ENCODE measurements at places on chromosomes 6 and 20. TPM values are rescaled to one million over a fixed set of nuclear protein-coding genes. Genes with fewer than 3 reads are reported as not detected.

The MEP1A gene
- 0.19 TPM for polyA plus RNA-seq

The BPIFA1 gene
- not detected for polyA plus RNA-seq

DNA sequence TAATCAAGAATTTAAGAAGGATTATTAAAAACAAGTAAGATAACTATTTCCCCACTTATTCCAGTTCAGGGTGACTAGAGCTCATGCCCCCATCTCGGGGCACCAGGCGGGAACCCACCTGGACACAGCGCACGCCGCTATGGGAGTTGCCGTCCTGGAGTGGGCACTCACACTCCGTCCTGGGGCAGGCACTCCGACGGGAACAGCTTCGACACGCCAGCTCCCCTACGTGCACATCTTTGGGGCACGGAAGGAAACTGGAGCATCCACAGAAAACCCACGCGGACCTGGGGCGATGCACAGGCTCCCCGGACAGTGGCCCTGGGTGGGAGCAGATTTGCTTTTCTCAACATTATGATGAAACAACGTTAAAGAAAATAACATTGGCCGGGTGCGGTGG, 52.0 kb upstream of the GATA5 start:
- DNase-seq = no peak

GRCh38 chr6:144423167-144423566, 138.0 kb downstream of the UTRN start:
- no peak for DNase-seq

- DNase-seq = peak; percentile 37
Observed at GRCh38 chr20:23397961-23398360, 23.3 kb downstream of the NAPB start.

DNA sequence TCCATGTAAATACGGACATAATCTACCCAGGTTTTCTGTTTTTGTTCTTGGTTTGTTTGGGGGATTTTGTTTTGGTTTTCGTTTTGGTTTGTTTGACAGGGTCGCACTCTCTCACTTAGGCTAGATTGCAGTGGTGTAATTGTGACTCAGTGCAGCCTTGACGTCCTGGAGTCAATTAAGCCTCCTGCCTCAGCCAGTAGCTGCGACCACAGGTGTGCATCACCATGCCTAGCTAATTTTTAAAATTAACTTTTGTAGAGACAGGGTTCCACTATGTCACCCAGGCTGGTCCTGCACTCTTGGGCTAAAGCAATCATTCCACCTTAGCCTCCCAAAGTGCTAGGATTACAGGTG, 37.8 kb upstream of the EYA4 start:
- no peak for DNase-seq
